ENCODE measurements at places on chromosomes 12 and 14.
A peak's percentile ranks its signal among the peaks of the same experiment; 100 is the strongest.

GRCh38 chr14:104431351-104431928 lies 148.1 kb upstream of the C14orf180 start:
- no peak for DNase-seq

GRCh38 chr14:36655963-36656686 lies 5.5 kb upstream of the PAX9 start:
- DNase-seq, result no peak

GRCh38 chr12:115491511-115492250 lies 785.8 kb downstream of the MED13L start:
- no peak for DNase-seq

GRCh38 chr12:105698075-105698474 lies 367.6 kb downstream of the C12orf75 start:
- no peak for DNase-seq

DNA sequence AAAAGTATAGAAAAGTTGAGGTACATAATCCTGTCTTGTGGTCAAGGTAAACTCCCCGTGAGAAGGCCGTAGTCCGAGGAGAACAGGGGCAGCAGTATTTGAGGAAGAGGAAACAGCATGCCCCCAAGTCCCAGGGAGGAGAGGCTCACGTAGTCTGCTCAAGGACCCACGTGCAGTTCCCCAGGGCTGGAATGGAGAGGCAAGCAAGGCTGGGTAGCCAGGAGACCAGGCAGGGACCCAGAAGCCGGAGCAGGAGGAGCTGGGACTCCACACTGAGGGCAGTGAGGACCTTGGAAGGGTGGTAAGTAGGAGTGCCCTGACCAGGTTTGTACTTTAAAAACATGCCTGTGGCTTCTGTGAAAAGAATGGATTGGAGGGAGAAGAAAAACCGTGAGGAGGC lies 100.0 kb downstream of the EGLN3 start:
- DNase-seq, result no peak

GRCh38 chr14:65002586-65003210 lies 16.0 kb downstream of the FNTB start:
- no peak for DNase-seq

DNA sequence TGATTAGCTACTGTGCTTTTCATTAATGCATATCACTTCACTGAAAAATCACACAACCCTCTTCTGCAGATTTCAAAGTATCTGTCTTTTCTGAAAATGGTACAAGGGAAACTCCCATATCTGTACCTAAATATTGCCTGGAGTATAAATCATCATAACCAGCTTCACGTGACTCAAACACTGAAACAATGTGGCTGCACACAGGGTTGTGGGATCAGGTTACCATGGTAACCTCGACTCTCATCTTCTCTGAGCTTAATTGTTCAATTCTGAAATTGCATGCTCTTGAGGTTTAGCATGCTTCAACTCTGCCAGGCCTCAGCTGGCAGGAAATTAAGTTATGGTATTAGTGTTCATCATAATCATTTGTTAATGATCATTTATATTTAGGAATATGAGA lies 77.5 kb upstream of the CPSF6 start:
- no peak for DNase-seq

DNA sequence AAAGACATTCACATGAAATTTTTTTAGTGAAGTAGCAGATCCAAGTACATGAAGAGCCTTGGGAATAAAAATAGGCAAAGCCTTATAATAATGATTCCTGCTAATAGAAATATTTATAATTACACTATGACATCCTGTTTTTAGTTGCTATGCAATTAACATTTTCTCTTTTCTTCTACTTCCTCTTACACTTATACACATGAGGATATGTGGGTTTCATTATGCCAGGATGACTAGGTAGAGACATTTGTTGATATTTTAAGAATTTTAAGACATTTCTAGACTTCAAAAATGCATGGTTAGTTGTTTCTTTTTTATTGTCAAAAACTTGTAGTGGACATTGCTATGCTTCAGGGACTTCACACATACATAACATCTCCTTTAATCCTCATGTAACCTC lies 326.8 kb downstream of the SYT1 start:
- no peak for DNase-seq

- DNase-seq, result no peak
These were observed 59.5 kb downstream of the VEZT start for GRCh38 chr12:95277139-95277538.

DNA sequence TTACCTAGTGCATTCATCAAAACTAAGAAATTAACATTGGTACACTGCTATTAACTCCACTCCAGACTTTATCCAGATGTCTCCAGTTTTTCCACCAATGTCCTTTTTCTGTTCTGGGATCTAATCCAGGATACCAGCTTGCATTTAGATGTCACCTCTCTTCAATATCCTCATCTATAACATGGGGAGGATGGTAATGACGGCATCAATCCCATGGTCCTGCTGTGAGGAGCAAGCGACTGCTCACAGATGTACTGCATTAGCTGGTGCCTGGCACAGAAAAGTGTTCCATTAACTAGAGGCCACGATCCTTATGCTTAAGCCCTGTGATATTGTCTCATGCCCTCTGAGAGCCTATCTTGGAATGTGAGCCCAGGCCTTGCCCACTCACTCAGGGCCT lies 53.8 kb downstream of the CALM1 start:
- no peak for DNase-seq

- no peak for DNase-seq
These were observed 5.4 kb upstream of the ANO4 start for GRCh38 chr12:100789146-100789545.

DNA sequence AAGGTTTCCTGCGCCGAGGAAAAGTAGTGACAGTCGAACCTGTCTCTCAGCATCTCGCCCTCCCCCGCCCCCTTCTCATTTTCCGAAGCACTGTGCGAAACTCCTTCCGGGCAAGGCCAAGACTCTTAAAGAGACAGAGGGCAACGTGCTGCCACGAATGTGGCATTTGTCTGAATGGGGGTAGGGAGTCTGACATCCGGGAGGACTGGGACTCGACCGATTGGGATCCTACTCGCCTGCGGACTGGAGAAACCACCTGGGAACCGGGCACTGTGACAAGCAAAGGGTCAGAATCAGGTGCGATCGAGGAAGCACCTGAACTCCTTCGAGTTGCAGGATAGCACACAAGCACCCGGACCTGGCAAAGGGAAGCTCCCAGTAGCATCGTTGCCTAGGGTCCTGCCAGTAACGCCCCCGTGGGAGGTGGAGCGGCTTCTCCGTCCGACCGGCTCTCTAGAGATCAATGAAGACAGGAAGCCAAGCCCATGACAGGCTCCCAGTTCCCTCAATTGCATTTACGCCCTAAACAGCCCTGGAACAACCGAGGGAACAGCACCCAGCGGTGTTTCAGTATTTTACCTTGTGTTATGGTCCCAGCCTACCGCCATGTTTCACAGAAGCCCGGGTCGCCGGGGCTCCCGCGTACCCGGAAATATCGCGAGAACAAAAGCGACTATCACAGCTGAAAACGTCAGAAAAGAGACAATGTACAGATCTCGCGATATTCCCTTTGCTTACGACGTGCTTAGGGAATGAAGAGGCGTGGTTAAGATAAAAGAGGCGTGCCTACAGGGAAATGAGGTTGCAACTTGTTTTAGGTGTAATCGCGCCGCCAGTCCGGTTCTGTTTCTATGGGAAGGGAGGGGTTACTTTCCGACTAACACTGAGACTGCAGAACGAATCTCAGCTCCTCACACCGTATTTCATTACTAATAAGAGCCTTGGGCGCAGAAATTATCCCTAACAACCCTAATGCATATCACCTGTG lies at the start of gene ERGIC2:
Gene ERGIC2 (minus strand): TSS at position 637 of the 988 bp plus-strand sequence. CDS start 9,539 bp downstream, outside the sequence.
- peak; percentile 80 for DNase-seq

GRCh38 chr12:5081016-5081415 lies 37.3 kb downstream of the KCNA5 start:
- DNase-seq, result no peak

- no peak for DNase-seq
These were observed 24.4 kb downstream of the ADCY6 start for GRCh38 chr12:48764521-48764920.

GRCh38 chr12:51536159-51536558 lies 54.9 kb upstream of the SCN8A start:
- DNase-seq, result no peak

DNA sequence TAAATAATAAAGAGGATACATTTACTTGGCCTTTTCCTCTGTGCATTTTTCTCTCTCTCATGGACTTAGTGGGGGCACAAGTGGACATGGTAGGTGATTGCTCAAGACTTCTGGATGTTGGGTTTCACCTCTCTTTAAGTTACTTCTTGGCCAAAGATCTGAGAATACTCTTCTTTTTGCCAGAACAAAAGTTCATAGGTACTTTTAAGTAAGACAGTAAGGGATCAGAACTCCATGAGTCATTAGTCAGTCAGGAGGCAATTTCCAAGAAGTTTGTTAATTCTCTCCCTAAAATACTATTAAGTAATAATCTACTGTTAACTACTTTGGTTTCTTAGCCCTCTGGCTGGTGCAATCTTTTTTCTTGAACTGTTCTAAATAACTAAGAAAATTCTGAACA lies 84.2 kb downstream of the GRIP1 start:
- no peak for DNase-seq

DNA sequence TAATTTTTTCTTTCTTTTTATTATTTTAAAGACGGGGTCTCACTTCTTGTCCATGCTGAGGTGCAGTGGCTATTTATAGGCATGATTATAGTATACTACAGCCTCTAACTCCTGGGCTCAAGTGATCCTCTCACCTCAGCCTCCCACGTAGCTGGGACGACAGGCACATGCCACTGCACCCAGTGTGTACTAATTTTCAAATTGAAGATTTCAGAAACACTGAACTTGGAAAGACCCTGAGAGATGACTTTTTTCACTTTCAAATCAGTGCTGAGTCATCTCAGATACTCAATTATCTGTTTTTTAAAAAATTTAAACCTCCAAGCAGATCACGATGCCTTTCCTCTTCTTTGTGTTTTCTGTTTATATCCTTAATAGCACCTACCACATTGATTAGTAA lies 53.7 kb upstream of the COCH start:
- DNase-seq, result no peak

DNA sequence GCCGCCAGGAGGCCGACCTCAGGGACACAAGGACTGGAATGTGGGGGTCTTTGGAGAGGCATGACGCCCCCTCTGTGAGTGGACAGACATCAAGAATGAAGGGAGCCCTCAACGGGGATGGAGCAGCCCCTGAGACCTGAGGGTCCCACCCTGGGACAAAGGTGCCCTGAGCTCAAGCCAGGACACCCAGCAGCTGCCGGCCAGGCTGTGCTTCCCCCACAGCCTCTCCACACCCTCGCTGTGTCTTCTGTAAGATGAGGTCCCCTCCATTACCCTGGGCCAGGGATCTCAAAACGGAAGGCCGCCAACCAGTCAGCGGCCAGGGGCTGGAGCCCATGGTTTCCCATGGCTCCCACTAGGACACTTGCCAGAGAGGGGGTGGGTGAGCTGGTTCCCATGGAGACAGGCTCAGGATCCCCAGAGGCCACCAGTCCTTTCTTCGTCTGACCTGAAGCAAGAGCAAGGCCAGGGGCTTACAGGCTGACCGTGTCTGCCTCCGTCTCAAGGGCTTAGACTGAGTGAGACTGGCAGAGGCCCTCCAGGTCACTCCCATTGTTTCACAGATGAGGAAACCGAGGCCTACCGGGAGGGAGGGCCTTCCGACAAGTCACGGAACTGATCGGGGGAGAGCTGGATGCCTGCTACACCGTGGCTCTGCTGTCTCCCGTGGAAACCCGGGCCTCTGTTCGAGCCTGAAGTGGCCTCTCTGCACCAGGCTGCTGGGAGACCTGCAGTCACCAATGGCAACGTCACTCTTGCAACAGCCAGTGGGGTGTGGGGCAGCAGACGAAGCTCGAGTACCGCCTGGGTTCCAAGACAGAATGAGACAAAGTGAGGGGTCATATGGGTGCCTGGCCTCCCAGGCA lies 91.7 kb upstream of the DIO3 start:
- peak; percentile 78 for DNase-seq

Data from posterior cingulate gyrus (tissue), 11 donors.